ENCODE measurements at places on chromosomes 7 and 10.

DNA sequence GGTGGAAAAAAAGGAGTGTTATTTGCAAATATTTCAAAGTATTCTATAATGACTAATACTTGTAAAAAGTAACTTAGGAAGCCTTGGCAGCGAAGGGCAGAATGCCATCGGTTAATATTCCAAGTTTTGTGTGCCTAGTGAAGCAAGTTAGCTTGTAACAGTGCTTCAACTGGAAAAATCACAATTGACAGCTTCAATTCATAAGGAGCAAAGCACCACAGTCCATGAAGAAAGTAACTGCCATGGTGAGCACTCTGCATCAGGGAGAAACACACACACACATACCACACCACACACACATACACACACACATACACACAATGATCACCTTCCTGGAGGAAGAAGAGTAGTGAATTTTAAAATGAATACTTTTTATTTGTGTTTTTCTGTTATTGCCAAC lies 298.3 kb downstream of the CNTNAP2 start:
- peak; percentile 40 for DNase-seq

DNA sequence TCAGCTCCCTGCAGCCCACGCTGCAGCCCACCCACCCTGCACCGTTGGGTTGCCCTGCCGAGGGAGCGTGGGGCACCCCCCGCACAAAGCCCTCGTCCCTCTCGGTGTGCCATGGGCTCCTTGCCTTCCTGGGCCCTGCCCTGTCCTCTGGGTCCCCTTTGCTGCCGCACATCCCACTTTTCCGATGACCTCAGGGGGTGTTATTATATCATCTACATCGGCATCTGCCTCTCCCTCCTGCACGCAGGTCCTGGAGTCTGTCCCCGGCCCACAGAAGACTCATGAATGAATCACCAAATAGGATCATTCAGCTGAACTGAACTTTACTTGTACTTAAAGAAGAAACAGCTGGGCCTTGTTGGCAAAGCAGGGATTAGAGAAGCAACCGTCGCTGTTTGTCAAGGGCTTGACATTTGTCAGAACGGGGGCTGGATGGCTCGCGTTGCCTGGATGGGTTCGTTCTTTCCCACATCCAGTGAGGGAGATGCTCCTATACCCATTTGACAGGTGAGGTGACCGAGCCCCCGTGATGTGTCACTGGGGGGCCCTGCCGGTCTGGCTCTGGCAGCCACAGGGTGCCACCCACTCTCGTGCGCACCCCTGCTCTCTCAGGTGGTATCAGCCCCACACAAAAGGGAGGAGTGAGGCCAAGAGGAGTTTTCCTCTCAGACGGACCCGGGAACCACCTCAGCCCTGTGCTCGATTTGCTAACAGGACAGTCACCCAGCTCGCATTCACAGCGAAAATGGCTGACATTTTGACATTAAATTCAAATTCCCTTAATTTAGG lies 58.6 kb upstream of the EBF3 start:
- DNase-seq, result no peak

- peak; percentile 83 for DNase-seq
Observed at GRCh38 chr7:94656925-94657731, 1.2 kb upstream of the SGCE start.

- DNase-seq, result no peak
Observed at GRCh38 chr7:36691983-36692382, 32.3 kb downstream of the AOAH start.

DNA sequence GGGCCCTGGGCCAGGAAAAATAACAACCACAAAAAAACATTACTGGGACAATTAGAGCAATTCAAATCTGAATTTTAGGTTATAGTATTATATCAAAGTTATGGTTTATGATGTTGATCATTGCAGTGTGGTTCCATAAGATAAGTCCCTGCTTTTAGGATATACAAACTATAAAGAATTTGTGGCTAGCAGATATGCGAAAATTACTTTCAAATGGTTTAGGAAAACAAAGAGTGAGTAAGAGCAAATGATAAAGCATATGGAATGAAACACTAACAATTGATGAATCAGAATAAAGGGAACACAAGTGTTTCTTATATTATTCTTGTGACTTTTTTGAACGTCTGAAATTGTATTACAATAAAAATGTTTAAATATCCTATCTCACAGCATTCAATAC lies 64.4 kb upstream of the HECTD2 start:
- DNase-seq, result no peak

GRCh38 chr7:81516898-81517297 lies 252.9 kb downstream of the HGF start:
- no peak for DNase-seq

- no peak for DNase-seq
Observed at GRCh38 chr7:145009876-145010275, 174.0 kb upstream of the TPK1 start.

GRCh38 chr7:140238778-140239652 lies 62.2 kb upstream of the KDM7A start:
- no peak for DNase-seq

- DNase-seq, result no peak
Observed at GRCh38 chr10:97333351-97333600, 1.3 kb downstream of the FRAT2 start.

GRCh38 chr7:101486433-101487104 lies 123.9 kb downstream of the COL26A1 start:
- peak; percentile 26 for DNase-seq

- DNase-seq, result no peak
Observed at GRCh38 chr7:100141555-100141949, 7.2 kb upstream of the LAMTOR4 start.

- no peak for DNase-seq
Observed at GRCh38 chr7:135262623-135263320, 29.1 kb downstream of the STRA8 start.

- DNase-seq, result peak; percentile 68
Observed at GRCh38 chr10:123614888-123615287, 51.3 kb upstream of the GPR26 start.

- no peak for DNase-seq
Observed at GRCh38 chr7:36207451-36208291, 54.6 kb downstream of the EEPD1 start.

- no peak for DNase-seq
Observed at GRCh38 chr7:11749629-11750028, 82.4 kb downstream of the THSD7A start.

DNA sequence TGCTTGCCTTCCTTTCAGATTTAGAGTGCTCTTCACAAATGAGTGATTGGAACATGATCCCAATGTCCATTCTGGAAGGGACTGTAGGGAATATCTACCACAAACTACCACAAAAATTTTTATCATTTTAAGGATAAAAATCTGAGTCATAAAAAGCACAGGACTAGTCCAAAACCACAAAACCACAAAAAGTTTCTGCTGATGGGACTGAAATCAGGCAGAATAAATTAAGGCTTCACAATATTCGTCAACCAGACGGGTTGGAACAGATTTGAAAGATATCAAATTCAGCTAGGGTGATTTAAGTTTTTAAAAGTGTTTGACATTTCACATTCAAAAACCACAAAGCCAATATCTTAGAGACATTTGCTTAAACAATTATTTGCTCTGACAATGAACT lies 100.1 kb upstream of the PTN start:
- no peak for DNase-seq

- DNase-seq, result no peak
Observed at GRCh38 chr7:585873-586272, 66.2 kb upstream of the PDGFA start.

DNA sequence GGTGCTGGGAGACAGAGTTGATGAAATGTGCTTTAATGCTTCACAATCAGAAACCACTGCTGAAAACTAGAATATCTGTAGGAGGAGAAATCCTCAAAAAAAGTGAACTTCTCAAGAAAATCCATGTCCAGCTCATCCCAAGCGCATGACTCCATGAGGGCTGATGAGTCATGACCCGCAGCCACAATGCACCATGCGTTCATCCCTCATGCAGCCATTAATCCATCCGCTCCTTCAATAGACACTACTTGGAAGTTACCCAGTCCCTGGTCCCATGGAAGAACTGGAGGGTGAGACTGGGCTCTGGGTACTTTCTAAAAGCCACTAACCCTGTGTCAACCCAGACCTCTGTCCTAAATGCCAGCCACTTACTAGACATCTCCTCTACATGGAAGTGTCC lies 24.4 kb downstream of the TMEM273 start:
- DNase-seq, result no peak

GRCh38 chr10:74081192-74081803 lies 69.3 kb downstream of the AP3M1 start:
- peak; percentile 64 for DNase-seq

DNA sequence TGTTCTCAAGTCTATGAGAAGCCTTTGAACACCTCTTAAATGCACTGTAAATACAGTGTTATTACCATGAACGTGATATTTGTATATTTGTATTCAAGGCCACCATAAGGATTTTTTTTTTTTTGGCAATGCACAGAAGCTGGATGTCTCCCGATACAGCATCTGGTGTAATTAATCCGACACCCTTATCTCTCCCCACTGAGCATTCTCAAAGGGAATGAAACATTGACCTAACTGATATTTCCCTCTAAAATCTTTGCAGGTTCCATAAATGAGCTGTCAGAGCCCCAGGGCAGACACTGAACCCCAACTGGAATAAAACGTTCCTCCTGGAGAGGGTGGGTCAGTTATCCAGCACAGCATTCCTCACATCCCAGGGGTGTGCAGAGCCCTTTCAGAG lies 316.6 kb downstream of the PAXIP1 start:
- no peak for DNase-seq

DNA sequence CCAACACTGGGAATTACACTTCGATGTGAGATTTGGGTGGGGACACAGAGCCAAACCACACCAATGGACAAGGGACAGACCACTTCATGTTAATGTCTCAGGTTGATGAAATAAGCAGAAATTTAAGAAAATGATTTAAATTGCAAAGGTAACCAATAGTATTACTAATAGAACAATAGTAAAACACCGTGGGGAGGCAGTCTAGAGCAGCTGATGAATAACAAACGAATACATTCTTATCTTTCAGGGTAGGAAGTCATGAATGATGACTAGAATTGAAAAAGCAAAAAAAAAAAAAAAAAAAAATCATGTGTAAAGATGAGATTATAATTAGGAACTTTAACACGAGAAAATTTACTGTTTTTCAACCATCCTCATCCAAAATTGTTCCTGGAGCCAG lies 171.9 kb upstream of the TEX47 start:
- DNase-seq, result no peak

DNA sequence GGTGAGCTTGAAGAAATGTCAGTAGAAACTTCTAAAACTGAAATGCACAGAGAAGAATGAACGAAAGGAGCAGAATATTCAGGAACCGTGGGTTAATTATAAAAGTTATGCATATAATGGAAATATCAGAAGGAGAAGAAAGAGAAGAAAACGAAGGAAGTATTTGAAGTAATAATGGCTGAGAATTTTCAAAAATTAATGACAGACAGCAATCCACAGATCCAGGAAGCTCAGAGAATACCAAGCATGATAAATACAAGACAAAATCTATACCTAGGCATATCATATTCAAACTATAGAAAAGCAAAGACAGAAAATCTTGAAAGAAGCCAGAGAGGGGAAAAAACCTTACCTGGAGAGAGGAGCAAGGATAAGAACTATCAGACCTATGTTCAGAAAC lies 16.5 kb upstream of the MCM10 start:
- DNase-seq, result no peak

DNA sequence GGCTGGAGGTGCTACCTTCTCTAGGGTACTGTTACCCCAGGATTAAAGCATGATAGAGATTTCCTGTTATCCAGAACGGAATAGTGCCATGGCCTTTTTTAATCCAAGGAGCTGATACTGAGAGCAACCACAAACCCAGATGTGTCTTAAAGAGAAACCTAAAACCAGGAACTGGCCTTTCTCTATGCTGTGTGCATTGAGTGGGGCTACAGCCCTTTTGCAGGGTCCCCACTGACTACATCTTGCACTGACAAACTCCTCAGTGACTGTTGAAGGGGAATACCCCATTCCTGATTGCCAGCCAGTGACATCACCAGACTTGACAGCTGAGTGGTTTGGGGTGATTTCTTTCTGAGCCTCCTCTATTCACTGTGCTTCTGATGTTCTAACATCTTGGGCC lies 81.9 kb upstream of the CAPZA2 start:
- DNase-seq, result no peak

GRCh38 chr7:128357217-128357613 lies 4.3 kb downstream of the PRRT4 start:
- DNase-seq, result no peak

- peak; percentile 82 for DNase-seq
Observed at GRCh38 chr7:87600130-87601124, at the start of gene ABCB1. TSS of gene ABCB1 (minus strand) at chr7:87600884. CDS start at chr7:87600184, 700 bp downstream.

GRCh38 chr7:45610660-45611299 lies 36.6 kb downstream of the ADCY1 start:
- DNase-seq, result no peak

DNA sequence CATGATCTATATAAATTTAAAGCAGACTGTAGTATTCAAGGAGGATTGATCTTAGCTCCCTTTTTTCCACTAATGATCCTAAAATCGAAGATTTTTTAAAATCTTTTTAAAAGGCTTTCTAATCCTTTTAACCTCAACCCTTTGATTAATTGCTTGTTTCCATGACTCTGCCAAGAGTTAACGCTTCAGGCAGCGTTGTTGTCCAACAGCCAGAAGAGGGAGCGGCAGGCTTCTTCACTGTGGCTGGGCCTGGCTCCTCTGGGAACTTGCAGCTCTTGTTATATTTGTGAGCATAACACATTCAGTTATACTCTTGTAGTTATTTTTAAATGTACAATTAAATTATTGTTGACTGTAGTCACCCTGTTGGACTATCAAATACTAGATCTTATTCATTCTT lies 26.3 kb downstream of the CRCP start:
- no peak for DNase-seq

DNA sequence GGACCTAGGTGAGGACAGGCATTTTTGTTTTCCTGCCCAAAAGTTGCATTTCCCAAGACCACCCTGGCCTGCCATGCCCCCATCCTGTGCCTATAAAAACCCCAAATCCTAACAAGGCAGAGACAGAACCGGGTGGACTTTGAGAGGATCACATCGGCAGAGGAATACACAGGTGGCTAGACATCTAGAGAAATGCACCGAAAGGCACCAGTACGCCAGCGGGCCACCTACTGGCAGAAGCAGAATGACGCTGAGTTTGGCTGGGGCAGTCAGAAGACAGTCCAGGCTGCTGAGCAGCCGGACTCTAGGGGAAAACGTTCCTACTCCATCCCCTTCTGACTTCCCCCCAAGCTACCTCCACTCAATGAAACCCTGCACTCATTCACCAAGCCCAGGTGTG lies 2.8 kb downstream of the AKR1C4 start:
- DNase-seq, result no peak

DNA sequence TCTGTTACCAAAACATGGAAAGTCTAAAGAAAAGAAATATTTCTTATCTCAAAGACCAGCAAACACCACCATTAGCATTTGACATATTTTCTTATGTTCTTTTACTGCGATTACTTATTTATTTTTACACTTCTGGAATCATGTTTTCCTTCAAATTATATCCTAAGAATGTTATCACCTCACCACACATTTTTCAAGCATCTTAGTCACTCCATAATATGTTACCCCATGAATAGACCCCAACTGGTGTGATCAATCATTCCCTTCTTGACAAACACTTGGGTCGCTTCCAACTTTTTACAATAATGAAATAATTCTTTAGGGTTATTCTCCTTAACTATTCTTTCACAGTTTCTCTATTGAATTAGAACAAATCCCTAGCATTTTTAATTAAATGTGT lies 67.4 kb downstream of the AMPH start:
- DNase-seq, result no peak

- DNase-seq, result no peak
Observed at GRCh38 chr10:68402276-68402675, 4.8 kb downstream of the RUFY2 start.

GRCh38 chr10:7512487-7512886 lies 101.7 kb upstream of the SFMBT2 start:
- DNase-seq, result no peak
